Activated naive CD8-positive, alpha-beta T cell treated with anti-CD3 and anti-CD28 coated beads, Interleukin-2, amount 10 ng/mL, durations not matched to agents 7 days and 5 days (primary cell): ENCODE measurements at places on chromosomes 1 and 21. TPM values are rescaled to one million over a fixed set of nuclear protein-coding genes. Genes with fewer than 3 reads are reported as not detected.

- peak overlapping the region; percentile 61 for H3K4me3 ChIP-seq
- peaks cover 2% of the 10 kb centered on the region for H3K27me3 ChIP-seq
- peak overlapping the region; percentile 72 for H3K27ac ChIP-seq
- no peak for DNase-seq
- peaks cover 21% of the 10 kb centered on the region for H3K4me1 ChIP-seq
- H3K36me3 ChIP-seq = no peaks in the 10 kb centered on the region
These were observed 178.7 kb upstream of the RUNX1 start for GRCh38 chr21:35227786-35228185.

- H3K27me3 ChIP-seq = peaks cover 24% of the 10 kb centered on the region
- H3K4me1 ChIP-seq = peaks cover 2% of the 10 kb centered on the region
- no peak overlapping the region for H3K27ac ChIP-seq
- no peak overlapping the region for H3K4me3 ChIP-seq
- DNase-seq = no peak
These were observed 57.8 kb downstream of the SERINC2 start for GRCh38 chr1:31470794-31471315.

DNA sequence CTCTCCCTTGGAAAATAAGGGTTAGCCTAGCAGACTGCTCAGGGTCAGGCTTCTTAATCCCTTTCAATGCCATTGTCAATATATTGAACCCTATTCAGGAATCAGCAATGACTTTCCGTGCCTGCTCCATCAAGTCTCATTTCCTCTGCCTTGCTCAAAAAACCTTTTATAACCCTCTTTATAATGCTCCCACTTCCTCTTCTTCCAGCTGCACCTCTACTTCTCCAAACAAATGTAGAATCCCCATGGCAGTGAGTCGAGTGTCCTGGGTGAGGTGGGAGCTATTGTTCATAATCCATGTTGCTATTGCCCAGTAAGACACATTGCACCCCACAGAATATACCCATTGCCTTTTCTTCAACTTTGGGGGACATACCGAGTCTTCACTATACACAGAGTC, 58.6 kb downstream of the OLIG1 start:
- H3K36me3 ChIP-seq = no peaks in the 10 kb centered on the region
- H3K4me3 ChIP-seq = no peak overlapping the region
- no peak overlapping the region for H3K27ac ChIP-seq
- DNase-seq = no peak
- peaks cover 5% of the 10 kb centered on the region for H3K4me1 ChIP-seq
- H3K27me3 ChIP-seq = peaks cover 15% of the 10 kb centered on the region

DNA sequence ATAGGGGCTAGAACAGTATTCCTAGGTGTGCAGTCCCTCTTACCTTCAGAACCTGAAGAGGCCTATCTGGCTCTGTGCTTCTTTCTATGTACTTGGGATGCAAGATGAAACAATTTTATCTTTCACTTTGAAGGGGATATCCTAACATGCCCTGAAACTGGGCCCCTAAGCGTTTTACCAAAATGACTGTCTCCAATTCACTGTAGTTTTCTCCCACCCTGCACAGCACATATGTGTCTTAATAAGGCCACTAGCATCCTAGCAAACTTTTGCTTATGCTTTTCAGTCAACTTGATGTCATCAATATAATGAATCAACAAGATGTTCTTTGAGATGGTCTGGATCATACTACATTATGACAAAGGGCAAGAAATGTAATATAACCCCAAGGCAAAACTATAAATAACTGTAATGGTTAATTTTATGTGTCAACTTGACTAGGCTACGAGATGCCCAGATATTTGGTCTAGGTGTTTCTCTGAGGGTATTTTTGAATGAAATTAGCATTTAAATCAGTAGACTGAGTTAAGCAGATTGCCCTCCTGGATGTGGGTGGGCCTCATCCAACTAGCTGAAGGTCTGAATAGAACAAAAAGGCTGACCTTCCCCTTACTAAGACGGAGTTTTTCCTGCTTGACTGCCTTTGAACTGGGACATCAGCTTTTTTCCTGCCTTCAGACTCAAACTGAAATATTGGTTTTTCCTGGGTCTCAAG, 9.2 kb upstream of the ZSWIM5 start:
- no peaks in the 10 kb centered on the region for H3K4me1 ChIP-seq
- DNase-seq = no peak
- H3K4me3 ChIP-seq = no peak overlapping the region
- H3K36me3 ChIP-seq = no peaks in the 10 kb centered on the region
- H3K27me3 ChIP-seq = peaks cover 5% of the 10 kb centered on the region
- H3K27ac ChIP-seq = no peak overlapping the region

GRCh38 chr21:17454315-17455027, 58.4 kb upstream of the CXADR start:
- peak overlapping the region; percentile 23 for H3K4me3 ChIP-seq
- peaks cover 5% of the 10 kb centered on the region for H3K4me1 ChIP-seq
- no peak overlapping the region for H3K27ac ChIP-seq
- H3K36me3 ChIP-seq = no peaks in the 10 kb centered on the region

ACTN2 gene
- total RNA-seq = not detected

GRCh38 chr1:218412171-218412570, 67.0 kb downstream of the TGFB2 start:
- no peak for DNase-seq
- no peaks in the 10 kb centered on the region for H3K36me3 ChIP-seq
- H3K4me1 ChIP-seq = no peaks in the 10 kb centered on the region
- H3K27ac ChIP-seq = no peak overlapping the region
- no peak overlapping the region for H3K4me3 ChIP-seq
- H3K27me3 ChIP-seq = peaks cover 3% of the 10 kb centered on the region

GRCh38 chr21:42505090-42505726, 8.4 kb upstream of the SLC37A1 start:
- H3K4me3 ChIP-seq = no peak overlapping the region
- H3K4me1 ChIP-seq = peaks cover 17% of the 10 kb centered on the region
- no peak overlapping the region for H3K27ac ChIP-seq
- H3K36me3 ChIP-seq = no peaks in the 10 kb centered on the region
- no peaks in the 10 kb centered on the region for H3K27me3 ChIP-seq

EPS8L3 gene
- total RNA-seq = not detected

- no peak overlapping the region for H3K27ac ChIP-seq
- H3K4me3 ChIP-seq = no peak overlapping the region
- no peaks in the 10 kb centered on the region for H3K4me1 ChIP-seq
- H3K27me3 ChIP-seq = no peaks in the 10 kb centered on the region
- no peak for DNase-seq
These were observed 51.7 kb downstream of the RASAL2 start for GRCh38 chr1:178145605-178146004.
